Fibroblast of lung (primary cell): ENCODE measurements at places on chromosomes 16 and 17.

- no peak for DNase-seq
Observed at GRCh38 chr16:79401157-79401556, 199.4 kb downstream of the MAF start.

DNA sequence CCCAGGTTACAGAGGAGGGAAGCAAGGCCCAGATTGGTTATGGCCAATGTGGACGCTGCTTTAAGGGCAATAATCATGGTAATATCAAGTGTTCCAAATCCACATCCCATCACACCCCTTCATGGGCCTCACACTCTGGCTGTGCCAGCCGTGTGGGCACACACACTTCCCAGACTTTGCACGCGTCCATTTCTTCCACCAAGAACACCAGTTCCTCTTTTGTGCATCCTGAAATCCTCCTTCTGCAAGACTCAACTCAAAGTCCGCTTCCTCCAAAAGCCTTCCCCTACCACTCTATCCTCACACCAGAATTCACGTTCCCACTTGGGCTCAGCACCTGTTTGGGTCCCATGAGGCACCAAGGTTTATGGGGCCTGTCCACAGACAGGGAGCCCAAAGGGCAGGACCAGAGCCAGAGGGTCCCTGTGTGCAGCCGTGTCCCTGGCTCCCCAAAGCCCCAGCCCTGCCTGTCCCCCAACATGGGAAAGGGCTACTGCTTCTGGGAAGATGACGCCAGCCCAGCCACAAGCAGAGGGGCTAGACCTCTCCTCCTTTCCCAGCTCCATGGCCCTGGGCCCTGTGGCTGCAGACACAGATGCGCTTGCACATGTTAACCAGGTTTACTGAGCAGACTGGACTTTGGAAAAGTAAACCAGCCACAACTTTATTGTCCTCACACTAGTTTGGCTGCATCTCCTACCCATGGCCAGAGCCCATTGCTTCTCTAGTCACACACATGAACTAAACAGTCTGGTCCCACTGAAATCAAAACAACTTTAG is 20.3 kb downstream of the SPNS3 start:
- no peak for DNase-seq

DNA sequence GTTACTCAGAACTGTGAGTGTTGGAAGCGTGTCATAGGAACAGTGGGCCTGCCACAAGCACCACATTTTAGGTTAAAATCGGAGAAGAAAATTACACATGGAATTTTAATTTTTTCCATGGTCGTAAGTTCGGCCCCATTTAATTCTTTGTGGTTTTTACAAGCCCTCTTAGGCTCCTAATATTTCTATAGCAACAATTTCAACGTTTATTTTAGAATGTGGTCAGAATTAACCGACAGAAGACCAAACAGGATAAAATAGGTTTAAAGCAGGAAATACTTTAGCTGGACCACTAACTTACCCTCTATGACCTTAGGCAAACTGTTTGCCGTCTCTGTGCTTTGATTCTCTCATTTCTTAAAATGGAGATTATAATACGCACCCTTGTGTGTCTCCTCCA is 69.9 kb downstream of the FTO start:
- peak; percentile 61 for DNase-seq

DNA sequence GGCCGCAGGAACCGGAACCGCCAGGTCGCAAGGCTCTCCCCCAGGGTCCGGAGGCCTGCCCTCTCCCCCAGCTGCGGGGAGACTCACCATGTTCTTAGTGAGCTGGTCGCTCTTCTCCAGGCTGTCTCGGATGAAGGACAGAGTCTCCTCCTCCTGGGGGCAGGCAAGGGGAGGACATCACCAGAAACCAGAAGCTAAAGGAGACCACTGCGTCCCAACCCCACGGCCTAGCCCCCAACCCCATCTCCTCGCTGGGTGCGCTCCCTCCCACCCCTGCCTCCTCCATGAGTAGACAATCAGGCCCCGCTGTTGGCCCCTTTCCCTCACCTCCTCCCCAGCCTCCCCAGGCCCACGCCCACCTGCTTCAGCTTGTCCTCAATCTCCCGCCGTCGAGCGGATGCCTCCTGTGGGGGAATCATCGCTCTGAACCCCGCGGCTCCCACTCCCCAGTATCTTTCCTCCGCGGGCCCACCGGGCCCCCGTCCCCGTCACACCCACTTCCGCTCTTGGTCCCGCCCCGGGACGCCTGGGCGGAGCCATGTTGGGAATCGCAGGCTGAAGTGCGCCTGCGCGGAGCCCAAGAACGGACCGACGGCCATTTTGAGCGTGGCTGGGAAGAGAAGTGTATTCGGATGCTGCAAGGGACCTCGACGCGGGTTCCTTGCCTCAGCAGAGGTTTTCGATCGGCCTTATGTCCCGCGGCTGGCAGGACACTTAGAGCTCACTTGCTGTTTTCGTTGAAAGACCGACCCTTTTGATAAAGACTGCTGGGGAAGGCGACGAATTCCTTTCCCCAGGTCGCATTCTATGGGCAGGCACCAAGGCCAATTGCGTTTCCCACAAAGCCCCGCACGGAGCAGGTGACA is at the start of gene EXOC7:
TSS of gene EXOC7 (minus strand) at position 514 of the 866 bp plus-strand sequence. CDS start at position 419, 95 bp downstream.
- peak; percentile 79 for DNase-seq

DNA sequence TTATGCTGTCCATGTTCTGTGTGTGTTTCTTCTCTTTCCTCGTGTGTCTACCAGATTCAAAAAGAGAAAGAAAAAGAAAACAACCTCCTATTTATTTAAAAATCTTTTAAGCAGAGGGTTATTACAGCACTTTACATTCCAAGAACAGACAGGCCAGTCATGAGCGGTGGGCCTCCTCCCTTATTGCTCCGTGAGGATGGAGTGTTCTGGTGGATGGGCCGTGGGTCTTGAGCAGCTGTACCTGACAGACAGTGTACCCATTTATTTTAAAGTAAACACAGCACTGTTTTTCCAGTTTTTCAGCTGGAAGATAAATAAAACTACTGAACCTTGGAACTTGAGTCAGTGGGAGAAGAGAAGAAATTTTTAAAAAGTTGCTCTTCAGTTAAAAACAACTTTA is 52.4 kb downstream of the WWP2 start:
- DNase-seq: no peak

DNA sequence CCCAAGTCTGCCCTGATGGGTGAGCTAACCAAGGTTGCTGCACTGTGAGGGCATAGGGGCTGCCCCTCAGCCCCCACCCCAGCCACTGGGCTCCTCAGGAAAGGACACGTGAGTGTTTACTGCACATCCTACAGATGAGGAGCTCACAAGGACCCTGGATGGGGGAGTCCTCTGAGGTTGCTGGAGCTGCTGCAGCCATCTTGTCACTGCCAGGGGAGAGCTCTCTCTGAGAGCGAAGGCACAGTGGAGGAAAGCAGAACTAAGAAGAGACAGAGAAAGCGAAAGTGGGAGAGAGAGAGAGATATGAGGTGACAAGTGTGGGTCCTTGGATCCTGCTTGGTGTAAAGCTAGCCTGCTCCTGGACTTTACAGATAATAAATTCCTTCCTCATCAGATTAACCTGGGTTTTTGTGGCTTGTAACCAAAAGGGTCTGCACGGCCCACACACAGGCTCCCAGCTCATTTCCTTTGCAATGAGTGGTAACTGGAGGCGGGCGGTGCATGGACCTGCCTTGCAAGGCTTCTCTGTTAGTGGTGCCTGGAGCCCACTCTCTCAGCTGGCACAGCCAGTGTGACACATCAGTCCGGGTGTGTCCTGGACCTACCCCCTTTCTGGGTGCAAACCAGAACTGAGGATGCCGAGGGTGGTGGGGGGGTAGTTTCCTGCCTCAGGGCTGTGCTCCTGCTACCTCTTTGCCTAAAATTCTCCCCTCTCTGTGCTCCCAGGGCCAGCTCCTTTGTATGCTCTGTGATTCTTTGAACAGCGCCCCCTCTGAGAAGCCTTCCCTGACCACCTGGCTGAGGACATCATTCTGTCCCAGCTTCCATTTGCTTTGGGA is 14.2 kb downstream of the SNX20 start:
- no peak for DNase-seq

DNA sequence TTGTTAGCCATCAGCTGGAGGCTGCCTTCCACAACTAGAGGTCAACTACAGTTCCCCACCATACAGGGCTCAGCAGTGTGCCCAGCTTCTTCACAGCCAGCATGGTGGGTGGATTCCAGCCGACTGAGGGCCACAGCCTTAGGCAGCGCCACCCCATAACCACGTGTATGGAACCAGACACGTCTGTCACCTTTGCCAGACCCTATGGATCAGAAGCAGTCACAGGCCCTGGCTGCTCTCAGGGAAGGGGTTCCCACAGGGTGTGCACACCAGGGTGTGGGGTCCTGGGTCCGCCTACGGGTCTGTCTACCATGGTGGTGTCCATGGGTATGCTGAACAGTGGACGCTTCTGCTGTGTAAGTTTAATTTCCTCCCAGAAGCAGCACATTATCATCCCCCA is 265.0 kb upstream of the FOXF1 start:
- no peak for DNase-seq

GRCh38 chr17:82449131-82449882 is 1.2 kb downstream of the CYBC1 start:
- DNase-seq: no peak

GRCh38 chr17:6775871-6776405 is at the start of gene FBXO39:
FBXO39 (plus strand) TSS chr17:6776215; CDS start chr17:6779869, 3,654 bp downstream.
- no peak for DNase-seq

- DNase-seq: peak; percentile 18
Observed at GRCh38 chr17:70319516-70319915, 150.2 kb downstream of the KCNJ2 start.

DNA sequence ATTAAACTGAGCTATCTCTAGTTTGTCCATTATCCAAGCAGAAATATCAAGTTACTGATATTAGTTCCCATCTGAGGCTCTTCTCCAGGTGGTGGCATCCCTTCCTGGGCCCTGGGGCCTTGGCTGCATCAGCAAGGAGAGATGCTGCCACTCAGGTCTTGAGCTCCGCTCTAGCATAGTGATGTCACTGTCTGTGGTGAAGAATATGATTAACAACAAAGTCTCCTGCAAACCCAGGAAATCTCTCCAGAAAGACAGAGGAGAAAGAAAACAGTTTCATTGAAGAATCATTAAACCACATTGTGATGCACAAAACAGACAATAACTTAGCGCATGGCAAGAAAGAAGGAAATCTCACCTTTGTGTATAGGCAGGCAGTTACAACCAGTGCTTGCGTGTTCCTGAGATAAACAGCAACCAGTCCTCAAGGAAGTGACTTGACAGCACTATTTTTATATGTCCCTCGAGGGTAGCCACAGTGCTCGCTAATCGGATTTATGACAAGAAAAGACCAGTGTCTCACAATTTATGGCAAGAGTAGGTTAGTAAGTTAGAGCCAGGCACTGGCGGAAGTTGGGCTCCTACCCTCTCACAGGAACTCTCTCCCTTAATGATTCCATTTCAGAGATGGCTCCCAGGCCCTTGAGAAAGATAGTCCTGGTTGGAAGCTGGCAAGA is 151.1 kb downstream of the AHSP start:
- no peak for DNase-seq

DNA sequence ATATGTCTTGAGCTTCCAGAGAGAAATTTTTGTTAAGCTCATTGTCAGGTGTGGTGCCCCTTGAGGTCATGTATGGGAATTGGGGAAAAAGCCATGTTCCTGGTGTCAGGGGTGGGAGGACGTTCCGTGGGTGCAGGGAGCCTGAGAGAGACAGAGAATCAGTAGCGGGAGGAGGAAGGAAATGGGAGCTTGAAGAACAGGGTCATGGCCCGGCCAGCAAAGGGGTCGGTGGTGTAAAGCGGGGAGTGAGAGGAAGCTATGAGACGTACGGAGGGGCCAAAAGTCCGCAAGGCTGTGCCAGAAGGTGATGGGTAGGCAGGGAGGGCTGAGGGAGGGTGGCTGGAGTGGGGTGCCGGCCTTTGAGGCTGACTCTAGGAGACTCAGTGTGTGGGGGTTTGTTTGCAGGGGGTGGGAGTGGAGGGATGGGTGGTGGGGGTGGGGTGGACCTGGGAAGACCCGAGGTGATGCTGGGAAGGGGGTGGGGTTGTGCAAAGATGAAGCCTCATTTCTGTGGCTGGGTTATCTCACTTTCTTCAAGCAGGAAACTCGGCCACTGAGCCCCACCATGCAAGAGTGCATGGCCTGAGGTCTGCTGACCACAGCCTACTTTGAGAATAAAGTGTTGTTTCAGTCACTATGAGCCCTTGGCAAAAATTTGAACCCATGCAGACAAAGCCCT is 63.6 kb downstream of the PLCG2 start:
- DNase-seq: no peak

DNA sequence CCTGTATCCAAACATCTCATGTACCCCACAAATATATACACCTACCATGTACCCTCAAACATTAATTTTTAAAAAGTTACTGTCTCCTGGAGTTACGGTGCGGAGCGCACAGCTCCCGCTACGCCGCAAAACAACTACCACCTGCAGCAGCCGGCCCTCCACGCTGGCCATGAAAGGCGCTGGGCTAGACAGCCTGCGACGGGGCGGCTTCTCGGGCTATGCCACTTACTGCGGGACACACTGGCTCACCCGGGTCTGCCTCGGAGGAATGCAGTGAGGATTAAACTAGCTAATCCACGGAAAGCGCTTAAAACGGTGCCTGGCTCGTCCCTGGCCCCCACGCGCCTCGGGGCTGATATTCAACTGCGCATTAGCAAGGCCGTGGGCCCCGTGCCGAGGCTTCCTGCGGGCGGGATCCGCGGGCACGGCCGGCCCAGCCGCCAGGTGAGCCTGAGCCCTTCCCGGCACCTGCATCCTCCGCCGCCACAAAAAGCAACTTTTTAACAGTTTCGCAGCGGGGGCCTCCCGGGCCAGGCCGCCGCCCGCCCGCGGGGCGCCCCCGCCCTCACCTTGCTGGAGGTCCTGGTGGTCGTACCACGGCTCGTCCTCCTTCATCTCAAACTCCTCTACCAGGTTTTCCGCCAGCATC is 633 bp downstream of the CDR2 start:
- DNase-seq: no peak

DNA sequence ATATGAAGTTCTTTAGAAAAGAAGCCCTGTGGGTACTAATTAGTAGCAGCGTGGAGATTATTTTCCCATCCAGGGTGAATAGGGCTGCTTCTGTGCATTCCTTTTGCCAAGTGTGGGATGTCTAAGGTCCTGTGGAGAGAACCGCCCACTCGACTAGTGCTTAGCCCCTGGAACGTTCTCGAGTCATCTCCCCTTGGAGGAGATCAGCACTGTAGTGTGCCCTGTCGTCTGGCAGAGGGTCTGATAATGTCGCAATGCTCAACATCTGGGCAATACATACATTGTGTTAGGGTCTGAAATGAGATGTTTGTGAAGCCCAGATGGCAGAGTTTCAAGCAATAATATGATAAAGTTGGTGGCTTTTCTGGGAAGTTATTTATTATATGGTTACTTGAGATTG is 64.8 kb downstream of the SPECC1 start:
- DNase-seq: no peak

- no peak for DNase-seq
Observed at GRCh38 chr17:80035687-80035936, at the start of gene TBC1D16. TBC1D16 (minus strand) TSS chr17:80035872; CDS start chr17:80013547, 22,325 bp downstream.
